IMR-90 (cell line): ENCODE measurements at places on chromosomes 5 and 9. TPM values are rescaled to one million over a fixed set of nuclear protein-coding genes. Genes with fewer than 3 reads are reported as not detected.

DNA sequence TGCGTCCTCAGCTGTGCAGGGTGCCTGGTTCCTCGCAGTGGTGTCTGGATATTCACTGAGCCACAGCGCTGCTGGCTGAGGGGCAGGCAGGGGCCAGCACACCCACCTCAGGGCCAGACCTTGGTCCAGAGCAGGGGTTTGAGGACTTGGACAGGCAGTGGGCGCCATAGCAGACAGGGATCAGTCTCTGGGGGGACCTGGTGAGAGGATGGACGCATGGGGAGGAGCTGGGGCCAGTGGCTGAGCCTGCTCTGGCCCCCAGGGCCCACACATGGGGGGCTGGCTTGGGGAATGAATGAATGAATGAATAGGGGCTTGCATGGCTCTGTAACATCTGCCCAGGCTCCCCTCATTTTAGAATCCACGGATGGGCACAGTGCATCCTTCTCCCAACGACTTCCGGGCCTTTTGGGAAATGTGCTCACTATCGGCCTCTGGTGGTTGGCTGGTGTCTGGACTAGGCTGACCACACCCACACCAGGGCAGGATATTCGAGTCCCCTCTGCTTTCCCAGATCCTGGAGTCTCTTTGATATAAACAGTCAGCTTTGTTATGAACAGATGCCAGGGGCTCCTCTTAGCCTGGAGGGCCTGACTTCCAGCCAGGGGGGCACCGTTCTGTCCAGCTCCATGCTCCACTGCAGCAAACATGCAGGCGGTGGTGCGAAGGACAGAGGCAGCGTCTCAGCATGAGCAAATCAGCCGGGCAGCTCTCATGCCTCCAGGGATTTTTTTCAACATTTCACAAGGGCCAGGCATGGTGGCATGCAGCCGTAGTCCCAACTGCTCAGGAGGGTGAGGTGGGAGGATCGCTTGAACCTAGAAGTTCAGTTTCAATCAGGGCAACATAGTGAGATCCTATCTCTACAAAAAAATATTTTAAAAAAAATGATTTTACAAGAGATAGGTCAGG lies 62.6 kb downstream of the NEK6 start:
- H3K36me3 ChIP-seq: peaks cover 67% of the 10 kb centered on the region
- no peaks in the 10 kb centered on the region for H3K27me3 ChIP-seq
- H3K27ac ChIP-seq: peak overlapping the region; percentile 36
- no peak overlapping the region for H3K4me3 ChIP-seq
- peaks cover 6% of the 10 kb centered on the region; the same call in 1 of the 2 replicates for H3K4me1 ChIP-seq

- H3K4me1 ChIP-seq: no peaks in the 10 kb centered on the region
- H3K36me3 ChIP-seq: no peaks in the 10 kb centered on the region
- no peaks in the 10 kb centered on the region for H3K27me3 ChIP-seq
These were observed 199.9 kb upstream of the GLRA1 start for GRCh38 chr5:152124409-152125041.

DNA sequence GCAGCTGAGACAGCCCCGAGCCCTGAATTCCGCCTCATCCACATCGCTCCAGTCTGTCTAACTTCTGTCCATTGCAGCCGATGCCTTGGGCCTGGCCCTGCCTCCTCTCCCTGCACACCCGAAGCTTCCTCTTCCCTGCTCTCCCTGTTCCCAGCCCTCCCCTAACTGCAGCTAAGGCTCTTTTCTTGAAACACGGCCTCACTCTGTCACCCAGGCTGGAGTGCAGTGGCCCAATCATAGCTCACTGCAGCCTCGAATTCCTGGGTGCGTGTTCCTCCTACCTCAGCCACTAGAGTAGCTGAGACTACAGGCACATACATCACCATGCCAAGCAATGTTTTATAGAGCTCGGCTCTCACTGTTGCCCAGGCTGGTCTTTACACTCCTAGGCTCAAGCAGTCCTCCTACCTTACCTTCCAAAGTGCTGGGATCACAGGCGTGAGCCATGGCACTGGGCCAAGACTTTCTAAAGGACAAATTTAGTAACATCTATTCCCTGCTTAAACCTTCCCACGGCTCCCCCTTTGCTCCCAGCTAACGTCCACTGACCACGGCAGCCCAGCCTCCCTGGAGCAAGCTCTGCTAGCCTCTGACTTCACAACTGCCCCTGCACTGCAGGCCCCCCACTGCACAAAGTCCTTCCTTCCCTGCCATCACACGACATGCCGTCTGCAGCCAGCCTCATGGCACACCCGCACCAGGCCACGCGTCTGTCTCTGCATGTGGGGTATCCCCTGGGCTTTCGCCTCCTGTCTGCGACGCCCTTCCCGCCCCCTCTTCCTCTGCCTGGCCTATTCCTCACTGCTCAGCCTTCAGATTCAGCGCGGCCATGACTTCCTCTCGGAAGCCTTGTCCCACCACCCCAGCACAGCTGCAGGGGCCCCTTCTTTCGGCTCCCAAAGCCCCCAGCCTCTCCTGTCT lies 28.6 kb downstream of the LAMC3 start:
- peaks cover 44% of the 10 kb centered on the region for H3K27me3 ChIP-seq
- H3K36me3 ChIP-seq: no peaks in the 10 kb centered on the region
- DNase-seq: peak; percentile 7
- H3K27ac ChIP-seq: no peak overlapping the region

DNA sequence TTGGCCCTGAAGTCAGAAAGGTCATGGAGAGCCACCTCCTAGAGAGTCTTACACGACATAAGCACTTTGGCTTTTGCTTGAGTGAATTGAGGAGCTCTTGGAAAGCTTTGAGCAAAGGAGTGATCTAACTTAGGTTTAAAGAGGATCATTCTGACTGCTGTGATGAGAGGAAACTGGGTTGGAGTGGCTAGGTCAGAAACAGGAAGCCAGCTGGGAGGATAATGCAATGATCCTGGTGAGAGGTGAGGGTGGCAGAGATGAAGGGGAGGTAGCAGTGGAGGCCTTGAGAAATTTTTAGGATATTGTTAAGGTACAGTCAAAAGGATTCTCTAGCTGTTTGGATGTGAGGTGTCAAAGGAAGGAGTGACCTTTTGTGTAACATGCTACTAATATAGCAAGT lies 32.2 kb upstream of the ROPN1L start:
- no peaks in the 10 kb centered on the region for H3K4me1 ChIP-seq
- no peak overlapping the region for H3K27ac ChIP-seq
- no peak for DNase-seq
- peaks cover 47% of the 10 kb centered on the region for H3K36me3 ChIP-seq

GRCh38 chr5:124477577-124477976 lies 268.9 kb downstream of the ZNF608 start:
- H3K27me3 ChIP-seq: no peaks in the 10 kb centered on the region
- H3K27ac ChIP-seq: no peak overlapping the region
- H3K36me3 ChIP-seq: no peaks in the 10 kb centered on the region
- DNase-seq: no peak
- no peak overlapping the region for H3K4me3 ChIP-seq

The ZNF608 gene
- 9.8 TPM in 2 replicates for polyA plus RNA-seq

The IL5 gene
- polyA plus RNA-seq: not detected in 2 replicates

The C5orf58 gene
- not detected in 2 replicates for polyA plus RNA-seq
